ENCODE measurements at places on chromosomes 16 and 17.

GRCh38 chr16:4384509-4384942, 12.9 kb downstream of the VASN start:
- no peak for DNase-seq

- DNase-seq: no peak
These were observed 8.9 kb downstream of the RHBDF2 start for GRCh38 chr17:76492123-76492988.

GRCh38 chr17:35359398-35359797, 14.0 kb downstream of the SLFN11 start:
- DNase-seq: no peak

DNA sequence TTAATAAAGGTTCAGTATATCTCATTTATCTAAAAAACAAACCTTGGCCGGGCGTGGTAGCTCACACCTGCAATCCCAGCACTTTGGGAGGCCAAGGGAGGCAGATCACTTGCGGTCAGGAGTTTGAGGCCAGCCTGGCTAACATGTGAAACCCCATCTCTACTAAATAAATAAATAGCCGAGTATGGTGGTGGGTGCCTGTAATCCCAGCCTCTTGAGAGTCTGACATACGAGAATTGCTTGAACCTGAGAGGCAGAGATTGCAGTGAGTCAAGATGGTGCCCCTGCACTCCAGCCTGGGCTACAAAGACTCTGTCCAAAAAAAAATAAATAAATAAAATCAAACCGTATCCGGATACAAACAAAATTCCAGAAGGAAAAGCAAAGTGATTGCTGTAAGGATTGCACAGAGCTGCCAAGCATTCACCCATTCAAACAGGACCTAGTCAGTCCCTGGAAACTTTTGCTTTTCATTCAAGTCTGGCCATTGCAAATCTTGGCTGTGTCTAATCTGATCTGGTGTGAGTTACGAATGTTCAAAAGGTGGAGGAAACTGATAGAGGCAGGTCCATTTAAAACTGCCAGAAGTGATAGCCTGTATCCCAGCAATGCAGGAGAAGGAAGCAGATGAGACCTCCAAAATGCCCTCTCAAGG, 102.5 kb upstream of the CLEC3A start:
- no peak for DNase-seq

DNA sequence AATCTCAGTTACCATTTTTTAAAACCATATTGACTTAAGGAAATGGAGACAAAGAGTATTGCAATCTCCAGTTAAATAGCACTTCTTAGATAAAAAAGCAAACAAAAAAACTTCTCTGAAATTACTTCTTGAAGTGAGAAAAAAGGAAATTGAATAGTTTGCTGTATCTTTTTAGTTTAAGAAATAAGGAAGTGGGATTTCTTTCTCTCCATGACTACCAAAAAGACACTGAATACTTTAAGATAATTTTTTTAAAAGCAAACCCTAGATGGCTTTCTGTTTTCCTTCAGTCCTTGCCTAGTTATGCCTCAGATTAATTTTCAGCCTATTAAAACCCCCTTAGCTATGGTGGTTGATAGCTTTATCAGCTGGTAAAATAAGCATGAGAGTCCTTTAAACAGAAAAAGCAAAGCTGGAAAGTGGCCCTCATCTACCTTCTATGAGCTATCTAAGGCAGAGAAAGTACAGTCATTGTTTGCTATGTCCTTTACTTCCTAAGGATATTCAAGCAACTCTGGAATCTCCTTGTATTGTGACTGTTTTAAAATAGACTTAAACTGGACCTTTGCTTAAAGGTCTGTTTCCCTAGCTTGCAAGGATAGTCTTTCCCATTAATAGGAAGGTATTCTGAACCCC, 28.6 kb downstream of the TPPP3 start:
- no peak for DNase-seq

DNA sequence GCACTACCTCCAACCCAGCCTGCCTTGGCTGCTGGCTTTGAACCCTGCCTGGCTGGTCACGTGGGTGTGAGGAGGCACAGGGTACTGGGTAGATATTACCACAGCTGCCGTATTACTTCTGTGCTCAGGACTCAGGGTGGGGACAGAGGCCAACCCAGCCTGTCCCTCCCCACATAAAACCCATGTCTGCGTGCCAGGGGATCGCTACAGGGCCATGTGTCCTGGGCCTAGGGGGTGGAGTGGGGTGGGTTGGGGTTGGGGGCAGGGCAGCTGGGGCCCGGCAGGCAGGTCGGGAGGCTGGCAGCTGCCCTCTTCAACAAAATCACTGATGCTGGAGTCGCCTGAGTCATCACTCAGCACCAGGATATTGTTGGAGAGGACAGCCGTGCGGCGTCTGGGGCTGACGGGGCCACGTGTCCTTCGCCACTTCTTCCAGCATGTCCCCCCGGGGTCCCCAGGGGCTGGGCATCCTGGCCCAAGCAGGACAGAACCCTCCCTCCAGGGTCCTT, 39.7 kb upstream of the PVALEF start:
- DNase-seq: no peak

- DNase-seq: no peak
These were observed 170.7 kb downstream of the NTN1 start for GRCh38 chr17:9192010-9192409.

GRCh38 chr17:77106874-77107358, 33.9 kb upstream of the SEC14L1 start:
- no peak for DNase-seq

- peak; percentile 65 for DNase-seq
These were observed 65.2 kb downstream of the PIPOX start for GRCh38 chr17:29107933-29108822.

GRCh38 chr16:88773812-88774291, 11.2 kb downstream of the PIEZO1 start:
- DNase-seq: peak; percentile 65

- no peak for DNase-seq
These were observed 160.9 kb downstream of the SLC39A11 start for GRCh38 chr17:72931635-72932034.

GRCh38 chr17:17183744-17184143, 22.4 kb downstream of the PLD6 start:
- DNase-seq: no peak

GRCh38 chr16:79018650-79019429, 581.7 kb downstream of the MAF start:
- DNase-seq: no peak

- no peak for DNase-seq
These were observed 22.1 kb upstream of the PHF12 start for GRCh38 chr17:28973425-28973824.

GRCh38 chr17:14545156-14545906, 244.4 kb downstream of the HS3ST3B1 start:
- DNase-seq: no peak

- no peak for DNase-seq
These were observed 44.1 kb downstream of the ZNF423 start for GRCh38 chr16:49811644-49812334.

DNA sequence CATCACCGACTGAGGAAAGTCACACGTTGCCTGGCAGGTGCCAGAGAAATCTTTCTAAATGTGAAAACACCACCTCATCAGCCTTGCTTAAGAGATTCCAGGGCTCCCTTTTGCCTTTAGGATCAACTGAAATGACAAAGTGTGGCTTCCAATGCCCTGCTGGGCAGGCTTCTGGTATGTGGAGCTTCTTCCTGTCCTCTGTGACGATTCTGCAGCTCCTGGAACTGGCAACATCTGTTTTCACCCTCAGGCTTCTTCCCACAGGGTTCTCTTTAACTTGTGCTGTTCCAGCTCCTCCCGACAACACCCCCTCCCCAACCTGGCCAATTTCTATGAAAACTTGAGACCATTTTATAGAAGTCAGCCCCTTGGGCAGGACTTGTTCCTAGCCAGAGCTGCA, 4.8 kb upstream of the ZDHHC1 start:
- DNase-seq: no peak

DNA sequence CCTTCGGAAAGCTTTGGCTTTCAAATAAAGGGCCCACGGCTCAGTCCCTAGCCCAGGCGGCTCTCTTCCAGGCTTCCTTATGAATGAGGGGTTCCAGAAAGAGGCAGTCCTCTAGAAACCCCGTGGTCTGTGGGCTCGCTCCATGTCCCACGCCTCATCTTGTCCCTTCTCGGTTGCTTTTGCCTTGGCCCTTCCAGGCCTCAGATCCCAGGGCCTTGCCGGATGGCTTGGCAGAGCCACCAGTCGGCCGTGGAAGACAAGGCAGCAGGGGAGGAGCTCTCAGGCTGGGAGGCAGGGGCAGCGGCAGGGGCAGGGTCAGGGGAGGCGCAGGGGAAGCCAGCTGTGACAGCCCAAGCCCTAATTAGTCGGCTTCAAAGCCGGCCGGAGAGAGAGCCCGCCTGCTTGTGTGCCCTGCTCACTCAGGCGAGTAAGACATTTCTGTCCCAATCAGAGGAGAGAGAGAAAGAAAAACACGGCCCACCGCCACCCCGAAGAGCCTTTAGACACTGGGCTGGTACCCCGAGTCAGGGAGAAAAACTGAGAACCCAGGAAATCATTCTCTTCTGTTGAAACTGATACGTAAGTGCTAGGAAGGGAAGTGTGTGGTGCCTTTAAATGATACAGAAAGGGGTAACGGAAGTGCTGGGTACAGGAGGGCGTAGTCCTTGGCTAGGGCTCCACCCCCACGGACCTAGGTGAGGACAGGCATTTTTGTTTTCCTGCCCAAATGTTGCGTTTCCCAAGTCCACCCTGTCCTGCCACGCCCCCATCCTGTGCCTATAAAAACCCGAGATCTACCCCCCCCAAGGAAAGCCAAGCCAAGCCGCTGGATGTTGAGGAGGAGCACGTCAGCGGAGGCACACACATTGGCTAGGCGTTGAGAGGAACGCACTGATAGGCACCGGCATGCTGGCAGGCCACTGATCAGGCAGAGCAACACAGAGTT, 27.8 kb upstream of the MEIOC start:
- no peak for DNase-seq

- no peak for DNase-seq
These were observed 74.0 kb upstream of the CREBBP start for GRCh38 chr16:3954411-3954921.

GRCh38 chr16:28321700-28322411, 29.5 kb downstream of the SBK1 start:
- DNase-seq: peak; percentile 60

DNA sequence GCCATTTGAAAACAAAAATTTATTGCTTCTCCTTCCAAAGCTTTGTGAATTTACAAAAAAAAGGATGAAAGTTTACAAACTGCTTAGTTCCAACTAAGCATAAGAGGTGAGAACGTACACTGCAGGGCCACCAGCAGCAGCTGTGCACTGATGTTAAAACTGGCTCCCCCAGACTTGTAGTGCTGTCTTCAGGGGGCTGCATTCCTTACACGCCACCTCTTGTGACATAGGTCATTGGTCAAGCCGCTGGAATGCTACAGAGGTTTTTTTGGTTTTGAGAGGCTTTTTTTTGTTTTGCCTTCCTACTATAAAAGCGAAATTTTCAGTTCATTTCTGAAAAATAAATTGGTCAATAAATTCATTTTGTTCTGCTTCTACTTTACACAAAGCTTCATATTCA, 6.9 kb downstream of the IFT20 start:
- no peak for DNase-seq

DNA sequence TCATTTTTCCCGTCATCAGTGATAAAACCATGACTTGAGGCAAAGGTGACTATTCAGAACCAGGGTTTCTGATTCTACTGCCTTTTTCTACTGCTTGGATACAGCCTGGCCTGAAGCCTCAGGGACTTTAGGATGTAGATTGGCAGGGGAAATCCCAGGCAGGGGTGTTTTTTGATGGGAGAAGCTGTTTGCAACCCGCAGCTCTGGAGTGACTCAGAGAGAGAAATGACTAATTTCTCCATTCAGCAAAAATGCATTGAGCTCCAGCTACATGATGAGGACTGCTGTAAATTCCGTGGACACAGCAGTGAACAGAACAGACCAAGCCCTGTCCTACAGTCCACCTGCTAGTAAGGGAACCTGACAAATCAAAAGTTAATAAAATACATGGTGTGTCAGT, 560.6 kb downstream of the CDH13 start:
- DNase-seq: no peak

- no peak for DNase-seq
These were observed 64.5 kb upstream of the SEC14L1 start for GRCh38 chr17:77076124-77076830.

DNA sequence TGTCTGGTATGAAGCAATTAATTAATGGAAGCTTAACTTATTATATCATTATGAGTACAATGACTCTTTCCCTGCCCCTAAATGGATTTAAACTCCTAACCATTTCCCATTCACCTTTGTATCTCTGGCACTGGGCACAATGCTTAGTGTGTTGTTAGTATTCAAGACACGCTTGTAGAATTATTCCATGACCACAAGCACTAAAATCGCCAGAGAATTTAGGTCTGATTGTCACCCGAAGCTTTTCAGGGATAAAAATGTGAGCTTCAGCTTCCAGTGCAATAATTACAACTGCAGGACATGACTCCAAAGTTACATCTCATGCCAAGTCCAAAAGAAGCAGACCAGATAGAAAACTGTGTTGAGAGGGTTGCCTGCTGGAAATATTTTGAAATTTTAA, 101.6 kb downstream of the CDH8 start:
- no peak for DNase-seq

- DNase-seq: peak; percentile 99
These were observed at the start of gene TBX2 for GRCh38 chr17:61399131-61400065. Gene TBX2 (plus strand): TSS chr17:61399843. CDS start chr17:61400177, 334 bp downstream.

DNA sequence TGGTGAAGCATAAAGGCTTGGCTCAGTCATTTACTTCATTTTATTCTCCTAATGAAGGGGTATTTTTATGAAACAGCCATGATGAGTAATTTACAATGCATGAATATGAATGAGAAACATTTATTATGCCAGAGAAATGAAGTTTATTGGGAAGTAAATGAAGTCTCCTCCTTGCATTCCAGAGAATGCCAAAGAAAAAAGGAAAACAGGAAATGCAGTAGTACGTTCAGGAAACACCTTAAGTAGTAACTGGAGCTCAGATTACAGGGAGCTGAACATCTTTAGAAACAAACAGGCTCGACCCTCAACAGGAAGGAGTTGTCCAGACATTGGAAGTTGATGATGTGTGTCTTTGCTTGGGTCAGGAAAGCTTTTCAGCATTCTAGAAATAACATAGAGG, 4.6 kb downstream of the KRT34 start:
- DNase-seq: no peak

- no peak for DNase-seq
These were observed 5.8 kb downstream of the CRHR1 start for GRCh38 chr17:45789874-45790273.

DNA sequence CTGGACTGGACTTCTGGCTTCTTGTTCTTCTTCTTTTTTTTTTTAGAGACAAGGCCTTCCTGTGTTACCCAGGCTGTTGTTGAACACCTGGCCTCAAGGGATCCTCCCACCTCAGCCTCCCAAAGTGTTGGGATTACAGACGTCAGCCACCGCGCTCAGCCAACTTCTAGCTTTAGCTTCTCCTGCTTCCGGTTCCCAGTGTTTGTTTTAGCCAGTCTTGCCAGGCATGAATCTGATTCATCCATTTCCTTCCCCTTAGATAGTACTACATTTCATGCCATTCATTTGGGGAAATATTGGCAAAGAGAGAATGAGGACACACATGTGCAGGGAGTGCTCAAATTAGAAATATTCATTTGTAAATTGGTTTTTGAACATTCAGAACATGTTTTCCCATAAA, 12.1 kb upstream of the NDUFAB1 start:
- DNase-seq: no peak
